NCI-H2171 treated with DMSO at 0.1 percent for 48 hours (cell line): ENCODE measurements at places on chromosomes 4 and X.

DNA sequence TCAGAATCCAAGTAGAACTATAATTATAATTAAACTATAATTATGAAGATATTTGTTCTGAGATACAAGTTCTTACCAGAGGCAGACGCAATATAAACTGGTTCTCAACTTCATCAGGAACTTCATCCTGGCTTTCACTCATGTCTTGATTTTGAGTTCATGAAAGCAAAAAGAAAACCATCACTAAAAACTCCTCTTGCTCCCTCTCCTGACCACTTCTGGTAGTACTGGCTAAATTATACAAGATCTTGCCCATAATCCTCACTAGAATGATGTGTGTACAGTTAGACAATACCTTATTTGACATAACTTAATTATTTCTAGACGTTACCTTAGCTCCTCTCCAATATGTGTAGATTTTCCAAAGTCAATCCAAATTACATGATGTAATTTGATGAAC is 3.7 kb downstream of the TAF7L start:
- DNase-seq = peak; percentile 43

- DNase-seq = no peak
These were observed 10.1 kb downstream of the GDPD2 start for GRCh38 chrX:70432936-70433847.

DNA sequence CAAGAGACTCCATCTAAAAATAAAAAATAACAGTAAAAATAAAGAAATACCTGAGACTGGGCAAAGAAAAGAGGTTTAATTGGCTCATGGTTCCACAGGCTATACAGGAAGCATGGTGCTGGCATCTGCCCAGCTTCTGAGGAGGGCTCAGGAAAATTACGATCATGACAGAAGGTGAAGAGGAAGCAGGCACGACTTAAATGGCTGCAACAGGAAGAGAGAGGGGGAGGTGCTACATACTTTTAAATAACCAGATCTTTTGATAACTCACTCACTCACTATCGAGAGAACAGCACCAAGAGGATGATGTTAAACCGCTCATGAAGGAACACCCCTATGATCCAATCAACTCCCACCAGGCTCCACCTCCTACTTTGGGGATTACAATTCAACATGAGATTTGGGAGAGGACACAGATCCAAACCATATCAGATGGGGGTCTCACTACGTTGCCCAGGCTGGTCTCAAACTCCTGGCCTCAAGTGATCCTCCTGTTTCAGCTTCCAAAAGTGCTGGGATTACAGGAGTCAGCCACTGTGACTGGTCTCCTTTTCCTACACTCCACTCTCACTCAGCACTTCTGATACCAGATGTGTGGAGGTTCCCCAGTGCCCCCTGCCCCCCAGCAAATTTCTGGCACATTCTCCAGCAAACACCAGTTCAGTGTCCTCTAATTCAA is 11.9 kb upstream of the ZNF157 start:
- DNase-seq = no peak

- peak; percentile 7 for DNase-seq
These were observed 942.7 kb upstream of the NDST4 start for GRCh38 chr4:116055857-116056827.

DNA sequence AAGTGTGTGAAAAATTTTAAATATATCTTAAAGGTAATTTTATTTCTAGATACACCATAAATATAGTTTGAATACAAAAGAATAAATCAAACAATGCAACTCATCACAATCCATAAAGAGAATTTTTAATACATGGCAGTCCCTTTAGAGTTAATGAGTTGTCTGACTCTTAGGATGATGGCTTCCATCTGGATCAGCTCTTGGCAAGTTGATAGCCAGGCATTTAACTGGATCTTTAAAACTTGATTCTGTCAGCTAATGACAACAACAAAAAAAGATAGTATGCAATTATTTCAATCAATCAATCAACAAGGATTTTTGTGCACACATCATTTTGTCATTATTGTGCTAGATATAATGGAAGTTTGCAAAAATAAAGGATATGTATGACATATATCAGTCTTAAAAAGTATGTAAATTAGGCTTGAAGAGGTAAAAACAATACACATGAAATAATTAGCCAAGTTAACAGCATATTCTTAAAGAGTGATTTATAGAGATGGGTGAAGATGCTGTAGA is 174.9 kb upstream of the PCDH18 start:
- no peak for DNase-seq
